Type B pancreatic cell (in vitro differentiated cells): ENCODE measurements at places on chromosomes 3 and 15.
A peak's percentile ranks its signal among the peaks of the same experiment; 100 is the strongest.

DNA sequence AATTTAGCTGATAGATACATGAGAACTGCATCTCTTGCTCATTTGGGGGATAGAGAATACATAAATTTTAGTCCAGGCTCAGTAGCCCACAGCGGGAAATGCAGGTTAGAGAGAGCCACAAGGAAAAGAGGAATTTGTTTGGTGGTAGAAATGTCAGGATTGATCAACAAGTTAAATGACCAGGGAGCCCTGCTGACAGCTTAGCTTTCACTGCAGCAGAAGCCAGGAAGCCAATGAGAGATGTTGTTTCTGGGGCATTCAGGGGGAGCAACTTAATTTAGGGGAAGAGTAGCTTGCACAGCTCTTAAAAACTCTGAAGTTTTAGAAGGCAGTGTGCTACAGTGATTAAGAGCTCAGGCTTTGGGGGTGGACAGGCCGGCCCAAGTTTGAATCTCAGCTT, 22.7 kb downstream of the ARHGEF26 start:
- H3K27me3 ChIP-seq, result no peaks in the 10 kb centered on the region
- no peak for DNase-seq
- H3K27ac ChIP-seq, result no peak overlapping the region
- no peaks in the 10 kb centered on the region for H3K36me3 ChIP-seq
- no peak overlapping the region for H3K4me3 ChIP-seq

GRCh38 chr3:13688034-13688433, 139.1 kb downstream of the FBLN2 start:
- DNase-seq, result no peak
- H3K27me3 ChIP-seq, result peaks cover 13% of the 10 kb centered on the region
- H3K36me3 ChIP-seq, result no peaks in the 10 kb centered on the region
- H3K4me1 ChIP-seq, result peaks cover 8% of the 10 kb centered on the region
- no peak overlapping the region for H3K27ac ChIP-seq

DNA sequence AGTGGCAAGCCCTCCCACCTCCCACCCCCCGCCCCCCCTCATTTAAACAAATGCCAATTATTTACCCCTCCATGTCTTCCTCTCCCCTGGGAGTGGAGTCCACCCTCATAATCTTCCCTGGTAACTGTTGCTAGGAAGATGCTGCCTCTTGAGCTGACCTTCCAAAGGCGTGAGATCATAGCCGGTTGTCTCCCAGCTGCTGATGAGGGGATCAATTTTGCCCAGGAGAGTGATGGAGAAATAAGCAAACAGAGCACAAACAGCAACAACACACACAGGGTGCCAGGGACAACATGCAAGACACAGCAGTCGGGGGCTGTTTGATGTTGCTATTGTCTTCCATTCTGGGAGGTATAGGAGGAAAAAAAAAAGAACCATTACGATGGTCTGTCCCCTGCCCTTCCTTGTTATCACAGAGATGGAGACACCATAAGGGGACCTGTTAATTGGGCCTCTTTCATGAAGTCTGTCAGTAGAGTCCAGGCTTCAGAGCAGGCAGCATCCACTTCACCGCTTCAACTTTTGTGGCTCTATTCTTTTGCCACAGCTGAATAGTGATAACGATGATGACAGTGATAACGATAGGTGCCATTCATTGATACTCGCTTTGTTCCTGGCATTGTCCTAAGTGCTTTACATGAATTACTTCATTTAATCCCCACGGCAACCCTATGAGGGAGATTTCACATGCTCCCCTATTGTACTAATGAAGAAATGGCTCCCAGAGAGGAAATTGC, 76.9 kb upstream of the RGMA start:
- no peak overlapping the region for H3K27ac ChIP-seq
- H3K27me3 ChIP-seq, result peaks cover 24% of the 10 kb centered on the region
- peaks cover 3% of the 10 kb centered on the region for H3K36me3 ChIP-seq
- no peak overlapping the region for H3K4me3 ChIP-seq

DNA sequence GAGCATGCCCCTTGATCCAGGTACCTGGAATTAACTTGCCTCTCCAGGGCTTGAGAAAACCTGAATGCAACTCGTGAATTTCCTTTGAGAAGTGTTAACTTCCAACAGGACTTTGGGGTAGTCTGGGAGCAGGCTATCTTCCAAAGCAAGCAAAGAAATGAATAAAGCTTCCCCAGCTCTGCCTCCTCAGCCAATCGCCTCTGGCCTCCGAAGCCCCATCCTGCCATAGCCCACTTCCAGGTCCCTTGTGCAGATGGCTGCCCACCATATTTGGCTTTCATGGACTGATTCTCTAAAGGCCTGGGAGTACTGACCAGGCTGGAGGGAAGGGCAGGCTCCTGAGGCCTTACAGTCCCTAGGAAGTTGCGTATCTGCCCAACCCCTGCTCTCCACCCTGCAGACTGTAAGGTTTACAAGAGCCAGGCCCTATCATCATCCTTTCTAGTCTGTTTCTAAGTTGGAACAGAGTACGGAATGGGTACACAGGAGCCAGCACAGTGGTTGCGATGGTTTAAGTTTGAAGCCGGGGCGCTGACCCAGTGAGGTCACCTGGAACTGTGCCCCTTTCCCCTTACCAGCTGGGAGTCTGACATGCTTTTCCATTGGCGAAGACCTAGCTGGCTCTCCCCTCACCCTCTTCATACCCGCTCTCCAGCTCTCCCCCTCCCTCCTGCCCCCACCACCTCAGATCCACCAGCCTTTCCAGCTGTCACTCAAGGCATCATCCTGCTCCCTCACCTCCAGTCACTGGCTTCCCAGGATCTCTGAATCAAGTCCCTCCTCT, 1.1 kb upstream of the PML start:
- H3K4me1 ChIP-seq, result peaks cover 21% of the 10 kb centered on the region
- DNase-seq, result no peak
- H3K4me3 ChIP-seq, result peak overlapping the region; percentile 95
- H3K27ac ChIP-seq, result peak overlapping the region; percentile 87
- H3K27me3 ChIP-seq, result no peaks in the 10 kb centered on the region
- peaks cover 4% of the 10 kb centered on the region for H3K36me3 ChIP-seq

DNA sequence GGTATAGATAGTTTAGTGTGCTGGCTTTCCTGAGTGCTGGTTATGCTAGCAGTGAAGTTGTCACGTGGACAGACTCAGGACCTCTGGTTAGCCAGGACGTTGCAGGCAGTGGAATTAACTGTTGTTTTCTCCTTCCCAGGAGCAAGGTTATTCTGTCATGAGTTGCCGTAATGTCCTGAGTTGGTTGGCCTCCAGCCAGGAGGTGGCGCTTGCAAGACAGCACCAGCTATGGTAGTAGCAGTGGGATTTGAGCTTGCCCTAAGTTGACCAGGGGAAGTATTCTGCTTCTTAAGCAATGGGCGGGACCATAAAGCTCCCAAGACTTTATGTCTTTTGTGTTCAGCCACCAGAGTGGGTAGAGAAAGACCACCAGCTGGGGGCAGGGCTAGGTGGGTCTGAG, 240.7 kb upstream of the DNAJC19 start:
- no peaks in the 10 kb centered on the region for H3K4me1 ChIP-seq
- no peak overlapping the region for H3K27ac ChIP-seq
- H3K36me3 ChIP-seq, result no peaks in the 10 kb centered on the region
- H3K4me3 ChIP-seq, result no peak overlapping the region

DNA sequence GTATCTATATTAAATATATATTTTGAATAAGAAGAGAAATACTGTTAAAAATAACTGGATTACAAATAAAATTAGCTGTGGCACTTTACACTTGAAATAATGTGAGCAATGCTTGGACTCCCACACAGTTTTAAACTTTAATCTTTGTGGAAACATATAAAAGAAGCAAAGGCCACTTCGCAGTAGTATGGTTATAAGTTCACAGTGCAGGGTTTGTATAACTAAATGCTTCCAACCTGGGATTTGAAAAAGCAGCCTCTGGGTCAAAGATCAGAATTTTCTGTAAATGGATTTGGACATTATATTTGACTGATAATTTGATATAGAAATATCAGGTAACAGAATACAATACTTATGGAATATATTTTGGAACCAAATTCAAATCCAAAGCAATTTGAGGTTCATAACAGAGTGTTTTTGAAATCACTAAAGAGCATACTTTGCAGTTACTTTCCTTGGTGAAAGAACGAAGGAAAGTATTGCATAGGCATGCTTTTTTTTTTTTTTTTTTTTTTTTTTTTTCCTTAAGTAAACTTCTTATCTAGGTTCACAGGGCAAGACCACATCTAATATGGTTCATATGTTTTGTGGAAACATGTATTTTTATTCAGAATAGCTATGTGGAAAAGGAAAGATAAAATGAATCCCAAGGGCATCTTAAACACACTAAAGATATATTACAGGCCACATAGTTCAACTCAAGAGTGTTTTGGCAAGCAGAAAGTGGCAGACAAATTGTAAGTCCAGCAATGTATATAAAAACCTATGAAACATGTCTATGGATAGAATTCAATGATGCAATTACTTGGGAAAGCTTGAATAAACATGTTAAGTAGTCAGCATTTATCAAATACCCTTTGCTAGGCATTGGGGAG, 47.1 kb upstream of the SGO1 start:
- no peaks in the 10 kb centered on the region for H3K36me3 ChIP-seq
- no peak overlapping the region for H3K27ac ChIP-seq
- H3K4me1 ChIP-seq, result no peaks in the 10 kb centered on the region
- no peaks in the 10 kb centered on the region for H3K27me3 ChIP-seq
- H3K4me3 ChIP-seq, result no peak overlapping the region
- DNase-seq, result no peak
